ENCODE measurements at places on chromosomes 5 and 9.

GRCh38 chr9:99013550-99013949 lies 69.8 kb downstream of the COL15A1 start:
- DNase-seq = no peak

DNA sequence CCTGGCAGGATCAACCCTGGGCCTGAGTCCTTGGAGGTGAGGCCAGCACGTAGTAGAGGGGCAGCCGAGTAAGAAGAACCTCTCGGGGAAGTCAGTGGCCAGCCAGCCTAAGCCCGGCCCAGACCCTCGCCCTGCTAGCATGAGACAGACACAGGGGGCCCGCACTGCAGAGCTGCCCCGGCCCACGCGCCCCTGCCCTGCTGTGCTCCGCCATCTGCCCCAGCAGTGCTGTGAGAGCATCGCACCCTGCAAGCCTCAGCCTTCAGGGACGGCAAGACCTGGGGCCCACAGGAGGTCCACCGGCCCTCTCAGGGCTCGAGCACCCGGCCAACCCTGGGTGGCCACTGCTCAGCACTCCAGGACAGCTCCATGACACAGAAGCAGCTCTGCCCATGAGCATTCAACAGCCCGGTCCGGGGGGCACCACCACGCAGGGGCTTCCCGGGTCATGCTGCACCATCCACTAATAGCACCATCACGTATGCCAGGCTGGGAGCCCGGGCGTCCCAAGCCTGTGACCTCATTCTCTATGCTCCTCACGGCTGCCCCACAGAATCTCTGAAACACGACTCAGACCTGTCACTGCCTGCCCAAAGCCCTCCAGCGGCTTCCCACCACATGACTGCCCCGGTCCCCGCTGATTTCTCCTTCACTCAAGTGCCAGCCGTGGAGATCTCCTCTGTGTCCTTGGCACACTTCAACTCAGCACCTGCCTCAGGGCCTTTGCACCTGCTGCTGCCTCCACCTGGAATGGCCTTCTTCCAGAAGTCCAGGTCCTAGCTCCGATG lies 38.1 kb downstream of the ADAMTS2 start:
- no peak for DNase-seq

DNA sequence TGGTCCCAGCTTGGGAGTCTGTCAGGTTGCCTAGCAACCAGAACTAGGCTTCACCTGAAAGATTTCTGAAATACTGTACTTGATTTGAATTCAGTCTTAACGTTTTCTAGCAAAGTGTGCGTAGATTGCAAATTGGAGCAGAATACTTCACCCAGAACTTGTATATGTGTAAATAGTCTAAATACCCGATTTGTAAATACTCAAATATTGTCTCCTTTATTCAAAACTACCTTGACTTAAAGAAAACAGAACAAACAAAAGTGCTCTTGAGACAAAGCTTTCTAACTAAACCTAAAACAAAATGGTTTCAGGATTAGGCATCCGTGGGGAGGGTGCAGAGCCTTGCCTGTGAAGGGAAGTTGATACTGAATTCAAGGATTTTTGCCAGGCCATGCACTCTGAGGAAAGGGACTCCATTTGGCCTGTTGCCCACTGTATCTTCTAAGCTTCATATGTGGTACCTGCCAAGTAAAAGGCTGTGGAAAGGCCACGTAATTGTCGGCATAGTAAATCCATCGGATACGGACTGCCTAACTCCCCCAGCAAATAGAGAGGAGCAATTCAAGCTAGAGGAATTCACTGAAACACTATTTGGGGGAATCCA lies 744 bp upstream of the HMGCS1 start:
- no peak for DNase-seq

- no peak for DNase-seq
These were observed 11.8 kb upstream of the MRNIP start for GRCh38 chr5:179870403-179870903.

DNA sequence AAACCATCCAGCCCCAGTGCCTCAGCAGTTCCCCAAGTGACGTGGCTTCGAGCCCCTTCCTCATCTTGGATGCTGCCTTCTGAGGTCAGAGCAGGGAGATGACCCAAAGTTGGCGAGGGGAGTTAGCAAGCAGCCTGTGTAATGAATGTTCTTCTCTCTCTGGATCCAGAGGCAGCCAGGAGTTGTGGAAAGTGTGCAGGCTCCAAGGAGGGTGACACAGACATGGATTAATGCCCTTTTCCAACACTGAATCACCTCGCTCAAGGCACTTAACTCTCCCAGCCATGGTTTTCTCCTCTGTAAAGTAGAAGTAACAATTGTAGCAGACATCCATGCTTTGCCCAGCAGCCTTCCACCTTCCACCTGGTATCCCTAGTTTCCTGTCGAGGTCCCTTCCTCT lies 64.6 kb upstream of the HAND1 start:
- no peak for DNase-seq

DNA sequence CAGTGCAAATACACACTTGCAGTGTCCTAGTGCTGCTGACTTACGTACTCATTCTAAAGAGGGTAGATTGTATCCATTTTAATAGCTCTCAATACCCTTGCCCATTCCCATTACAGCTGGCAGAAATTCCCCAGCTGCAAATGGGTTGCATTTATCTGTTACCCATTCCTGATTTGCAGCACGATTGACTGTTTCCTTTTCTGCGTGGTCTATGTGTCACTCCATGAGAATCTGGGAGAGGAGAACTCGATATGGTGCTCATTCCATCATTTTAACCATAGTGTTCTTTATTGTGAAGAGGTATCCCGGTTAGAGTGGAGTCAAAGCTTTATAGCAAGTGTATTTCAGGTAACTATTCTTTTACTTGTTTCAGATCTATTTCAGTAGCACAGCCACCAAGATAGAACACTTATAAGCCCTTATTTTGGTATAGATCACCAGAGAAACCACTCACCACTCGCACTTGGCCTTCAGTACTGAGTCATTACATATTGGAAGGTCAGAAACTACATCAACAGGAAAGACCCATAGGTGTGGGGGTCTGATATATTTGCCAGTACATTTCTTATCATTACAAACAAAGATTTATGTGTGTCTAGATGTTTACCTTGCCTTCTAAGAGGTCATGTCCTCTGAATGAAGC lies 139.5 kb downstream of the MUSK start:
- no peak for DNase-seq

DNA sequence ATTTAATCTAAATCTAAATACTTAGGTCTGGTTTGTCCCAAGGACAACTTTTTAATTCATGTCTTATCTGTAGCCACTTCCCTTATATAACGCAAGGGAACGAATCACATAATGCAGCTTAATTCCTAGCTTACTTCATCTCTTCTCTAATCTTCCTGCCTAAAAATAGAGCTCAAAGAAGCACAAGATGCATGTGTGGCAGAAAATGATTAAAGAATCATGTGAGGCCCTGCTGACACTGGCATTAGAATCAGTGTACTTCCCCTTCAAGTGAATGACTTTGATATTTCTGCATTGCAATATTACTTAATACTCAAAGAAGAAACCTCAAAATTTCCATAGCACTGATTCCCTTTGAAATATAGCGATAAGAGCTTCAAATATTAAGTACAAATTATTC lies 317.9 kb upstream of the FTMT start:
- DNase-seq = no peak

DNA sequence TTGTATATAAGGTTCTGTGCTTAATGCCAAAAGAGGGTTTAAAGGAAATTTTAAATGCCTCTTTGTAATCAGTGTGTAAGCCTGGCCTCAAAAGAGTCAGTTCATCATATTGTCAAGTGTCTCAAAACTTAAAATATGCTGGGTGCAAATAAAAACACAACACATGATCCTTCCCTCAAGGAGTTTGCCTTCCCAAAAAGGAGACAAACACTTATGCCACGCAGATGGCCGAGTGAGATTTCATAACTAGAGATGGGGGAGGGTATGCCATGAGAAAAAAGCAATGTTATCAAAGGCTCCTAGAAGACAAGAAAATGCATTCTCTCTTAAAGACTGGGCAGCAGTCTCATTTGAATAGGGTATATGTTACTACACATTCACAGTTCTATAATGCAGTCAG lies 55.2 kb downstream of the FBXO38 start:
- DNase-seq = no peak

GRCh38 chr5:100595152-100595811 lies 60.1 kb downstream of the FAM174A start:
- DNase-seq = no peak

GRCh38 chr5:135133698-135134515 lies 99.9 kb upstream of the PITX1 start:
- DNase-seq = no peak

- no peak for DNase-seq
These were observed 9.1 kb downstream of the GSN start for GRCh38 chr9:121277026-121277425.

GRCh38 chr5:135161221-135161620 lies 127.2 kb upstream of the PITX1 start:
- no peak for DNase-seq

- DNase-seq = no peak
These were observed 18.6 kb upstream of the TJP2 start for GRCh38 chr9:69155341-69156030.

- DNase-seq = no peak
These were observed 106.2 kb upstream of the EMB start for GRCh38 chr5:50547303-50547702.

DNA sequence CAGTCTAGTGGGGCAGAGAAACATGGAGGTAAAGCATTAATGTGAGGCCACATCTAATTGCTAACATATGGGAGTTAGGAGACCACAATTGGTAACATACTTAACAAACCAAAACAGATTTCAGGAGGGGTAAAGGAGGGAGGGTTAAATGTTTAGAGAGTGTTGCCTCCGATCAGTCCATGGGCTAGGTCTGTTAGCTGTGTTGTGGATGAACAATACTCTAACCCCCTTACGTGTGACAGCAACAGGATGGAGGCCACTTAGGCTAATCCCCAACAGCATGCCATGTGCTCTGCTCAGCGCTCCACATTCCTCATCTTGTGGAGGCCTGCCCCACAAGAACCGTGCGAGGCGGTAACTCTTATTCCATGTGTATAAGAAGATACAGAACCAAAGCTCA lies 167.0 kb downstream of the CRB2 start:
- no peak for DNase-seq

DNA sequence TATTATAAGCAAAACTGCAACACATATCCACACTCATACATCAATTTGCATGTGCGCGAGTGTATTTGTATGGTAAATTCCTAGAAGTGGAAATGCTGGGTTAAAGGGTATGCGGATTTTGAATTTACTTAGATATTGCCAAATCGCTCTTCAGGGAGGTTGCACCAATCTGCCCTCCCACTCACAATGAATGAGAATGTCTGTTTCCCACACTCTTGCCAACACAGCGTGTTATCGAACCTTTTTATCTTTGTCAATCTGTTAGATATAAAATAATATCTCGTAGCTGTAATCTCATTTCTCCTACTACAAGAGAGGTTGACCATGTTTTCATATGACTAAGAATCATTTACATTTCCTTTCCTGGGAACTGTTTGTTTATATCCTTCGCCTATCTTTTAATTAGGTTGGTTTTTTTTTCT lies 35.7 kb downstream of the LHX2 start:
- DNase-seq = no peak

GRCh38 chr5:108382784-108383330 lies 959 bp upstream of the FBXL17 start:
- DNase-seq = no peak

GRCh38 chr9:37017546-37017945 lies 16.5 kb downstream of the PAX5 start:
- no peak for DNase-seq

- DNase-seq = no peak
These were observed 41.8 kb downstream of the ARHGAP26 start for GRCh38 chr5:142811866-142812557.

- no peak for DNase-seq
These were observed 55.1 kb downstream of the ABCA1 start for GRCh38 chr9:104872656-104873488.

DNA sequence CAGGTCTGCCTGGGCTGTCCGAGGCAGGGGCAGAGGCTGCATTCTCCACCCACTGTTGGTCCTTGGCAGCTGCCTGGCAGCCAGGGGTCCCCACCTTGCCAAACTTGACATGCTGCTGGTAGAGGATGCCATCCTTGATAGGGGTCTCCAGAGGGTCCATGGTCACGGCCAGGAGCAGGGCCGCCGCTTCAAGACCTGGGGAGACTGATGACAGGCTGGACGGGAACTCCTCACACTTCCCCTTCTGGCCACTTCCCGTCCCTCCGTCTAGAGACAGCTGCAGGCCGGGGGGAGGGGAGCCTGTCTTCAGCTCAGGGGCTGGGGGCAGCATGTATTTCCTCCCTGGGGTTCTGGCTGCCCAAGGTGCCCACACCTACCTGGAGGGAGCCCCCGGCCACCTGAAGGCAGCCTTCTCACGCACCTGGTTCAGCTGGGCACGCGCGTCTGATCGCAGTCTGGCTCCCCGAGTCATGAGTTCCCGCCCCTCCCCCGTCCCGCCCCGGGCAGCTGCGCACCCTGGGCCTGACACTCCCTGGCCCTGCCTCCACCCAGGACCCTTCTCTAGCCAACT lies at the start of gene DOK3:
DOK3 (minus strand) TSS at position 446 of the 571 bp plus-strand sequence; CDS start at position 160, 286 bp downstream.
- DNase-seq = no peak

- no peak for DNase-seq
These were observed 97.5 kb downstream of the ALDH1A1 start for GRCh38 chr9:72855321-72855720.

GRCh38 chr5:44697025-44697424 lies 111.7 kb upstream of the MRPS30 start:
- no peak for DNase-seq

- DNase-seq = no peak
These were observed 1.5 kb upstream of the SHC3 start for GRCh38 chr9:89179895-89180734.

DNA sequence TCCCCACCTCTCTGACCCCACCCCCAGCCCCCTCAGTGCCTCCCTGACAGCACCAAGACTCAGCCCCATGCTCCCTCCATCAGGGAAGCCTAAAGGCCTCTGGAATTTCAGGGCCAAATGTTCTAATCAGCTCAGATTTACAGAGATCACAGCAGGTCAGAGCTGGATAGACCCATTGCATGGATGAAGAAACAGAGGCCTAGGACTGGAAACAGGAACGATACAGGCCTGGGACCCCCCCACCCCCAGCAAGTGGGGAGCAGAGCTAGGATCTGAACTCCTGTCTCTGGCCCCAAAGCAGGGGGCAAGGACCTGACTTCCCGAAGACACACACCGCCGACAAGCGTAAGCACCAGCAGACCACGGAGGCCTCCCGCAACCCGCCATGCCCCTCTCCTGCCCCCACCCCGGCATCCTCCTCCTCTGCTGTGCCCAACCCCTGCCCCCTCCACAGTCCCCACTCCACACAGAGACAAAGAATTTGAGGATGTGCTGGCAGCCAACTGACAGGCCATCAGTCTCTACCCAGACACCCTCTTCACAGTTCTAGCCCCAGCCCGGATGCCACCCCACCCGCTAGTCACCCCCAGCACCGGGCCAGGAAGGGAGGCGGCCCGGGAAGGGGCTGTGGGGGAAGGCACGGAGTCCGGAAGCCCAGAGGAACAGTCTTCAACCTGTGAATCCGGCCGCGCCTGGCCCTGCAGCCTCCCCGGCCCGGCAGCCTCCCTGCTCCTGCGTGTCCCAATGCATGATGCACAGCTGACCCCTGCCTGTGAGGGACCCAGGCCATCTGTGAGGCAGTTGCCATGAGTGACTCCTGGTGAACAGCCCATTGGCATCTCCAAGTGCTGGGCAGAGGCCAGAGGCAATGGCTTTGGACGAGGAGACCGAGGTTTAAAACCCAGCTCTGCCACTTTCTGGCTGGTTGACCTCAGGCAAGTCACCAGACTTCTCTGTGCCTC lies 31.3 kb downstream of the NDUFA8 start:
- peak; percentile 11 for DNase-seq
